HCT116 (cell line): ENCODE measurements at places on chromosomes 7 and 10. TPM values are rescaled to one million over a fixed set of nuclear protein-coding genes. Genes with fewer than 3 reads are reported as not detected.

DGKI gene
- 0.15 TPM for total RNA-seq

OGDHL gene
- 16.3 TPM for total RNA-seq

SPOCK2 gene
- total RNA-seq: 1.1 TPM

SSC4D gene
- 1.1 TPM for total RNA-seq

NODAL gene
- 0.30 TPM for total RNA-seq

A1CF gene
- 0.30 TPM for total RNA-seq

PNLIPRP2 gene
- 1.1 TPM for total RNA-seq

CPSF4 gene
- total RNA-seq: 67.0 TPM

- no peak for DNase-seq
Measured at GRCh38 chr7:37212556-37212955, 236.1 kb downstream of the ELMO1 start.

DNA sequence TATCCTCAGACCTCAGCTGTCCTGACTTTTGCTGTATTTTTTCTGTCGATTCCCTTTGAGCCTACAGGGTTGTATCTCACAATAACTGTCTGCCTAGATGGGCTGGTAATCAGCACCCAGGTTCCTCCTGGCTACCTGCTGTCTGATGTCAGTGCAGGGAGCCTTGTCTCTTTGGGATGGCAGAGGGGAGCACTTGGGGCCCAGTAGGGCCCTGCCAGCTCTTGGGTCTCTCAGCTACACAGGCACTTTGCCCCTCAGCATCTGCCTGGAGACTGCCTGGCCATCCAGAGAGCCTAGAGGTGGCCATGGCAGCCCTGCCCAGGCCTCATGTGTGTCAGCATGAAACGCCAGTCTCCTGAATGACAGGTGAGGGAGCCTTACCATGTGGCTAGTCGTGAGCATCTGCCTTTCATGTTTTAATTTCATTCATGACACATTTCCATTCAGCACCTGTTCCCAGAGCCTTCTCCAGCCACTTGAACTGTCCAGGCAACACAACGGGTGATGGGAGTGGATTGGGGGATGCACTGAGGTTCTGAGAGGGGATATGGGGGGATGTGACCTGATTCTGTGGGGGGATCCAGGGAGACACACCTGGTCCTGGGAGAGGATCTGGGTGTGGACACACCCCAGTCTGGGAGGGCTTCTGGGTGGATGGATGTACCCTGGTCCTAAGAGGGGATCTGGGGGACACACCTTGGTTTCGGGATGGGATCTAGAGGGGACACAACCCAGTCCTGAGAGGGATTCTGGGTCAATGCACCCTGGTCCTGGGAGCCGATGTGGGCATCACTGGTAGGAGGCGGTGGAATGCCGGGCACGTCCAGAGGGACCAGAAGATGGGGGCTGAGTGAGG, 21.9 kb downstream of the ADCY1 start:
- no peak for DNase-seq

DNA sequence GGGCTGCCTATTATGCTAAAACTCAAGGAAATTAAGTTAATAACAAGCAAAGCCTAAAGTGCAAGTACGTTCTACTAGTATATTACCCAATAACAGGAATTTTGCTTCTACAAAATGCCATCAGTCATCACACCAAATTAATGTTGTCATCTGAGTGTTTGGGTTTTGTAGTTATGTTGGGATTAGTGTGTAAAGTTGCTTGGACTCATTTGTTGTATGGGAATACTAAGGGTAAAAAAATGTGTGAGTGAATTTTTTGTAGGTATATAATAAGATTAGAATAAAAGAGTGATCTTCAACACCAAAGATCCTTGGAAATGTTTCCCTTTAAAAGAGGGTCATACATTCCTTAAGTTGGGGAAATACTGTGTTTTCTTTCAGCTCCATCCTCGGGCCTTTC, 38.6 kb downstream of the NRP1 start:
- no peak for DNase-seq

DNA sequence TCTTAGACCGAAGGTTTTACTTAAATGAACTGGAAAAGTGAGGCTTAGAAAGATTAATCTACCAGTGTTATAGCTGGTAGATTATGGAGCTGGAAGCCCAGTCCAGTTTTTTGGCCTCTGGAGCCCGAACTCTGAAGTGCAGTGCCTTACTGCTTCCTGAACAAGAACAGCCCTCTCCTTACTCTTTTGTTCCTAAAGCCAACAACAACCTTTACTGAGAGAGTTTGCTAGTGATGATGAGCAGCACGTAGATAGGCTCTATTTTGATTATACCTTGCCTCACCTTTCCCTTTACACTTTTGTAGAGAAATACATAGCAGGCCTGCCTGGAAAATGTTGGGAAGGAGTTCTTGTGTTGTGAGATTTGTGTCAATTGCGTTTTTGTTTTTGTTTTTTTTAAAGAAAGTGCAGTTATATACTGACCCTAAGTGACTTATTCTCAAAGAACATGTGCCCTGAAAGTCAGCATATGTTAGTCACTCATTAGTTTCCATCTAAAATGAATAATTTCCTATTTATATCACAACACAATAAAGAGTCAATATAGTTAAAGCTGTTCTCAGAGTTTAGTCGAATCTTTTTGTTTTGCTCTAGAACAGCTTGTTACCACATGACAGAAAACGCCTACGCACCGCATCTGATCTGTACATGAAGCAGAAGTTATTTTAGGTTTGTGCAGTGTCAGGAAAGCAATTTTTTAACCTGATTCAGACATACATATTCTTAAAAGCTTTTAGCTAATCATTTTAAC, 33.0 kb downstream of the PLEKHA1 start:
- no peak for DNase-seq

DNA sequence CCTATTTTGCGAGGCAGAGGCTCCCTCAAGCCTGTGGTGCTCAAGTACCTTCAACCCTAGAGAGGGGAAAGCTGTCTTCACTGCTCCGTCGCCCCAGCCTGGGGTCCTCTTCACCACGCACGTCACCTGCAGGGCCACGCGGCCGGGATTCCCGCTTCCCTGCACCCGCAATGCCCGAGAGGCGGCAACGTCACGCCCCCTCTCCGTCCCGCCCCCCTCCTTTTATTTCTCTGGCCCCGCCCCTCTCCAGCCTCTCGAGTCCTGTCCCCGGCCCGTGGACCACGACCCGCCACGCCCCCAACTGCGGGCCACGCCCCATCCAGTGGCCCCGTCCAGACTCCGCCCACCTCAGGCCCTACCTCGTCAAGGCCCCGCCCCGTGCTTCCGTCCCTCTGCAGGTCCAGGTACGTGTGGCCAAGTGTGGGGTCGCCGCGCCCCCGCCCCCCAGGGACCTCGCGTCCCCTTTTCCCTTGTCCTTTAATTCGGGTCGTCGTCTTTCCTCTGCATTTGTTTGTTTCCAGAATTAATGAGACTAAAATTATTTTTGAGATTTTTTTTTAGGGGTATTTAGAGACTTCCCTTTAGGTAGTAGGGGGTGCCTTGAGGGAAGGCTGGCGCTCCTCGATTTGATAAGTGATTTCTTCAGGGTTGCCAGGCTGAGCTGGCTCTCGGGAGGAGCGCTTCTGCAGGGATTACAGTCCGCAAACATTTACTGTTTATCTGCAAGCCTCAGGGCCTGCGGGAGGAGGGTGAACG, 69.8 kb upstream of the BAIAP2L1 start:
- no peak for DNase-seq

DNA sequence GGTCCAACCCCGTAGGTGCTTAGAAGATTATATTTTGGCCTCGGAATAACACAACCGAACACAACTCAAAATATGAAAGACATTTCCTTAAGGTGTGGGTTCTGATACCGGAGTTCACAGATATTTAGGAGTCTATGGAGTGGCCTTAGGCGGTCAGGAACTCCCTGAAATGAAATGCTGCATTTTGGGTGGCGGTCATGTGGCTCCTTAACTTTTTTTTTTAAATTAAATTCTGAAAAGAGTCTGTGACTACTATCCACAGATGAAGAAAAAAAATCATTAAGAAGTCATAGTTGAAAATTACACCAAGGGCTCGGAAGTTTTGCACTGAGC, 290.9 kb upstream of the NFE2L3 start:
- no peak for DNase-seq

DNA sequence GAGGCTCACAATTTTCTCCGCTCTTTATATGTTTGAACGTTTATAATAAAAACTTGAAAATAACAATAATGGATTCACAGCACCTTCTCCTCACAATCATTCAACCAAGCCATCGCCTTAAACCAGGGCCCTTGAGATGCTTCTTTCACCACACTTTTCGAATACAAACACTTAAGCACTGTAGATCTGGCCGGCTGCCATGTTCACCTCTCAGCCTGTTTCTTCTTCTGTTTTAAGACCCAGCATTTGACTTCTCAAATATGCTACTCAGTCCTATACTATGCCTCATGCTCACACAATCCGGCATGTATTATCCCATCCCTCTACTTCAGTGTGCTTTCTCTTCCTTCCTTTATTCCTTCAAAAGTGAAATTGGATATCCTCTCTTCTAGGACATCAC, 280.6 kb downstream of the TFEC start:
- no peak for DNase-seq

DNA sequence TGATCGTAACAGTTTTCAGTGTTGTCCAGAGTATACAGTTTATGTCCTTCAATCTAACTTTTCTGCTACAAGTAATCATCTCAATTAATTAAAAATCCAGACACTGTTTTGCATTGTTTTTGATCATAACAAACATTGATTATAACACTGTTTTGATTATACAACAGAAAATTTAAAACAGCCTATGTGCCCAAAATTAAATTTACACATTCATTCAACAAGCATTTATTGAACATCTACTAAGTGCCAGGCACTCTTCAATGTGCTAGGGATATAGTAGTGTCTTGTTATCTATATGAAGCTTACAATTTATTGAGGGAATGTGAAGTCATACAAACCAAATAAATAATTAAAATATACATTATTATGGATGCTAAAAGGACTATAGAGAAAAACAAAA, 10.6 kb downstream of the ELAPOR2 start:
- no peak for DNase-seq

- DNase-seq: no peak
Measured at GRCh38 chr7:64871761-64872160, 31.3 kb upstream of the ZNF273 start.

DNA sequence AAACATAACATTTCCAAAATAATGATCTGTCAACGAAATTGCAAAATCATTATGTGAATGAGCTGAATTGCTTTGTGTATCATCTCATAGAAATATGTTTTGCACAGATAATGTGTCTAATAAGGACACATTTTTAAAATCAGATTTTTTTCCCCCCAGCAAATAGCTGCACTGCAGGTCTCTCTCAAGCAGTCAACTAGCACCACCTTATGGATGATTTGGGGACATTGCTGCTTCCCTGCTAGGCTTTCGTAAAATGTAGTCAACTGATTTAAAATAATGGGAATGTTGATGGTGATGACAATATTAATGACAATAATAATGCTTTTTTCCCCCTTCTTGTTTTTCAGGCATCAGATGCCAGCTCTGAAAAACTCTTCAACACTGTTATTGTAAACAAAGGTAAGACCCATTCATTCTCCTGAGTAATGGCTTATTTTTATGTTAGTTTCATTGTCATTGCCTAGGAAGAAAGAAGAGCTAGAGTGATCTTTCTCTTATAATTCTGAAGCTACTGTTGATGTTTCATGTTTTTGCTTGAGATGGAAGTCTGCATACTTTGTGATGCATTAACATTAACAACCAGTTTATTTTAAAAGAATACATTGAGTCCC, 433.6 kb upstream of the GALNT17 start:
- no peak for DNase-seq

DNA sequence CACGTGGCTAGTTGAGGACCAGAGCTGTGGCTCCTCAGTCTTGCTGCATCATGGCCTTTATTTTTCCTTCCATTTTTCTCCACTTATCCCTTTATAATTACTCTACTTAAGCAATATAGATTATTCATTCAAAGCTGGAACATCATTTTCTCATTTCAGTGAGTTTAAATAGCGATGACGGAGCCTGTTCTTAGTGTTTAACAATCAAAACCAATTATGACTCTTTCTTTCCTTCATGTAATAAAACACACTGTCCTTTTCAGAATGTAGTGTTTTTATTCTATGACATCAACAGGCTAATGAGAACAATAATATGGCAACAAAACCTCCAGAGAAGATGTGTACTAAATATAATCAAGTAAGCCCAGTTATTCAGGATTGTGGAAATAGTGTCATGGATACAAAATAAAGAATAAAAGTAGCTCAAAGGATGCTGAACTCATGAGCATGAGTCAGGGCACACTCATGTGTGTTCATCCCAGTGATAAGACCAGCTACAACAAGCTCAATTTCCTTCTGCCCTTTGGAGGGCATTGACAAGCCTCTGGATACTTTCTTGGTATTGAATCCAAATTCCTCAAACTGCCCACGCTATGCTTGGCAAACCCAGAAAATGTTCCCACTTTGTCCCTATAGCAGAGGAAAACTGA, 188.4 kb downstream of the CYP26A1 start:
- DNase-seq: no peak

DNA sequence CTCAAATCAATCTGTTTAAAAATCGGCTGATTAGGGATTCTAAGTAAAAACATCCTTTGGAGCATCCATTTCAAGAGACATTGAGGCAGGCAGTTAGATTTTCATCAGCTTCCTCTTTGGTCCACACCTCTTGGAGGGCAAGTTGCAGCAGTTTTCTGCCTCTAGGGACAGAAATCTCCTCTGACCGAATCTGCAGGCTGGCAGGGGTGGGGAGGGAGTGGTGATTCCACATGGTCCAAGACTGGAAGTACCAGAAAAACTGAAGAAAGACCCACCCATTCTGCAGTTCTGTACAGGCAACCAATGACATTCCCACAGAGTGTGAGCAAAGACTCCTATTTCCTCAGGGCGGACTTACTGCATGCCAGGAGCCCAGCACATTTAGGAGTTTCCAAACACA, 29.0 kb downstream of the FGFBP3 start:
- DNase-seq: no peak

DNA sequence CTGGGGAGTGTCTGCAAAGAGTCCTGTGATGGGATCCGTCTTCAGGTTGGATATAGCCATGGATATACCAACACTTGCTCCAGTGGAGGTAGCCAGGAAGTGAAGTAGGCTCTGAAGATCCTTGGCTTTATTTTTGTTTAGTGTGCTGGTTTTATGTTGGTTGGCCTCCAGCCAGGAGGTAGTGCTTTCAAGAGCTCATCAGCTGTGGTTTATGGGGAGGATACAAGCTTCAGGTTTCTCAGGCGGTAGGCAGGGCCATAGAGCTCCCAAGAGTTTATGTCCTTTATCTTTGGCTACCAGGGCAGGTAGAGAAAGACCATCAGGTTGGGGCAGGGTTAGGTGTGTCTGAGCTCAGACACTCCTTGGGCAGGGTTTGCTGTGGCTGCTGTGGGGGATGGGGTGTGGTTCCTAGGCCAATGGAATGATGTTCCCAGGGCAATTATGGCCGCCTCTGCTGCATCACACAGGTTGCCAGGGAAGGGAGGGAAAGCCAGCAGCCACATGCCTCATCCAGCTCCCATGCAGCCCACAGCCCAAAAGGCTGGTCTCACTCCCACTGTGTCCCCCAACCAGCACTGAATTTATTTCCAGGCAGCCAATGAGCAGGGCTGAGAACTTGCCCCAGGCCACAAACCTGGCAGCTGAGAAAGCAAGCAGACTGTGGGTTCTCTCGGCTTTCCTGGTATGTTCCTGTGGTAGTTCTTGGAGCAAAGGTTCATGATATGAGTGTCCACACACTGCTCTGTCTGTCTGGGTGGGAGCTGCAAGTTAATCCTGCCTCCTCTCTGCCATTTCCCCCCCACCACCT, 67.0 kb upstream of the PRLHR start:
- DNase-seq: no peak

- DNase-seq: no peak
Measured at GRCh38 chr10:98642281-98642680, 195.5 kb upstream of the HPS1 start.

GRCh38 chr10:30207485-30208052, 141.5 kb downstream of the MTPAP start:
- DNase-seq: no peak

GRCh38 chr10:80520661-80521470, 16.8 kb upstream of the SH2D4B start:
- no peak for DNase-seq

GRCh38 chr7:76260171-76260703, 42.2 kb upstream of the HSPB1 start:
- DNase-seq: peak; percentile 32
